MG63 (cell line): ENCODE measurements at places on chromosomes 6 and 20.

- DNase-seq, result no peak
Observed at GRCh38 chr6:130000526-130001421, 17.6 kb upstream of the L3MBTL3 start.

DNA sequence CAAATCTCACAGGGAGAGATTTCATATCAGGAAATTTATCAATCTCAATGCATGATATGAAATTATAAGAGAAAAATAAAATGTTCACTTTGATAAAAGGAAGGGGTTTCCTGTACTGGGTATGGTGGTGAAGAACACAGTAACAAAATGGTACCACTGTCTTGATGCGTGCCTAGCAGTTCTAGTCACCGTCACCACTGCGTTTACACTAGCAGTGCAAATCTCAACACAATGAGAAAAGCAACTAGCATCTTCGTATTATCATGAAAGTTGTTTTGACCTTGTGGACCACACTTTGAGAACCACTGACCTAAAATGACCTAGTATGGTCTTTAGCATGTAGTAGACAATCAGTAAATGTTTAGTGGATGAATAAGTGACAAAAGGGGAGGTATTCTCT, 68.4 kb upstream of the ADGRF4 start:
- no peak for DNase-seq

- DNase-seq, result no peak
Observed at GRCh38 chr6:39617520-39617919, 107.7 kb downstream of the KIF6 start.

DNA sequence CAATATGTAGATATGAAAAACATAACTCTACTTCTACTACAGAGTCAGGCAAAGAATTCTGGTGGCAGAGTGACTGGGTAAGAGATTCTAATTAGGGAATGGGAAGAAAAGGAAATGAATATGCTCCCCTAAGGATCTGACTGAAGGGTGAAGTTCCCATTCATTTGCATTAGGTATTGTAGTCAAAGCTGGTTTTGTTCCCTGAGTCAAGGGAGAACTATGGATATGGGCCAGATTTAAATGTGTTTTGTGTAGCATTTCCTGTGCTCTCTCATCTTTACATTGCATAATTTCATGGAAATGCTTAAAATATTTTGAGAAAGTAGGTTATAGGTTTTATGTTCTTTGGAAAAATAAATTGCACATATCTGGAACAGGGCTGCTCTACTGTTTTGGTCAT, 299.7 kb downstream of the BTBD3 start:
- DNase-seq, result no peak

DNA sequence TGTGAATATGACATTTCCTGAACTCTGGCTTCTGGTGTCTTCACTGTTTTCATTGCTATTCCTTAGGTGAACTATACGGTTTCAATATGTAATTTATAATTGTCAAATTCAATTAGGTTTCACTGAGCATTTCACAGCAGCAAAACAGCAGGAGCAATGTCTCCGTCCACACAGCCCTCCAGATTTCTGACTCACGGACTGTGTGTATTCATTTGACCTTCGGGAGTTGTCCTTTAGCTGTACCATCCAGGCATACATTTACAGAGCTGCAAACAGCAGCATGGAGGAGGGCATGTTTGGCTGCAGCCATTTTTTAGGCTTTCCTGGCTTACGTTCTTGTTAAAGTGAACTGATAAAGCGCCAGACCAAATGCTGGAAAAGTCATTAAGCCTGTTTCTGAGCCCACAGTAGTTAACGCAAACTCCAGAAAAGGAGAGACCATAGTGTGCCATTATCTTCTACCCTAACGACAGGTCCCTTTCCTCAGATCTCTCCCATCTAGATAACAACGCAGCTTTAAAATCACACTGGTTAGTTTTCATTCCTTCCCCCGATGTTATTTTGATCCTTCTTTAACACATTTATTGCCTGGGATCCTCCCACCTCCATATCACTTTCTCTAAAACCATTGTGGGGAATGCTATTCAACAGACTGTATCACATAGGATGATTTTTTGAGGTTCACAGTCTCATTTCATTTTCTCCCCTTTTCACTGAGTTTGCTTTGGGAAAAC, 18.3 kb downstream of the FOXC1 start:
- DNase-seq, result no peak

GRCh38 chr6:129936329-129937165, 75.4 kb upstream of the TMEM244 start:
- peak; percentile 52 for DNase-seq

GRCh38 chr20:44526129-44526528, 4.3 kb upstream of the SERINC3 start:
- DNase-seq, result peak; percentile 72

GRCh38 chr6:107600121-107600520, 110.2 kb downstream of the SOBP start:
- DNase-seq, result no peak

DNA sequence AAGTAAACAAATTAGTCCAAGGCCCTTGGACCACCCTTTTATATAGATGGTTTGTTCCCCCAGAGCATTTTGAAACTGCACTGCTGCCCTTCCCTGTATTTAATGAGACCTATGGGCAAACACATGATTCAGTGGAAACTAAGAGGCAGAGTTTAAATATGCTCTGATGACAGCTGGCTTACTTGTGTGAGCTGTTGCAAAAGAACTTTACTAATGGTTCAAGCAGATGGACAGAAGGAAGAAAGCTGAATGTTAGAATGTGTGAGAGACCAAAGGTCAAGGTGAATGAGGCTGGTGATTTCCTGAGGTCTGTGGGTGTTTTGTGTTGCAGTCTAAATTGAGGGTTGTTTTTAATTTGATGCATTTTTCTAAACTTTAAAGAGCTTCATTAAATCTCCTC, 123.0 kb upstream of the CEP162 start:
- no peak for DNase-seq

- no peak for DNase-seq
Observed at GRCh38 chr6:144063246-144063743, 32.1 kb downstream of the SF3B5 start.

- no peak for DNase-seq
Observed at GRCh38 chr20:47654370-47654769, 130.9 kb downstream of the SULF2 start.

DNA sequence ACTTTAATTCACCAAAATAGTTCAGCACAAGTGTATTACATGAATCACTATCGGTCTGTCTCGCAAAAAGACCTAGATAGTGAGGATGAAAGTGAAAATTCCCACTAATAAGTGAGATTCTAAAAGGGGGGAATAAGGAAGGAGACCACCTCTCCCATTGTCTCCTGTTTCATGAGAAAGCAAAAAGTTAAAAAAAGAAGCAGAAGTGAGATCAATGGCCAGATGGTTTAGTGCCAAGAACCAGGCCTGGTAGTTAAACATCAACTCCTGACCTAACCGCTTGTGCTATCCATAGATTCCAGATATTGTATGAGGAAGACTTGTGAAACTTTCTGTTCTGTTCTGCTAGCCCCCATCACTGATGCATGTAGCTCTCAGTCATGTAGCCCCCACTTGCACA, 293.0 kb downstream of the RNGTT start:
- no peak for DNase-seq

GRCh38 chr6:161486361-161487216, 212.7 kb upstream of the AGPAT4 start:
- DNase-seq, result peak; percentile 81

DNA sequence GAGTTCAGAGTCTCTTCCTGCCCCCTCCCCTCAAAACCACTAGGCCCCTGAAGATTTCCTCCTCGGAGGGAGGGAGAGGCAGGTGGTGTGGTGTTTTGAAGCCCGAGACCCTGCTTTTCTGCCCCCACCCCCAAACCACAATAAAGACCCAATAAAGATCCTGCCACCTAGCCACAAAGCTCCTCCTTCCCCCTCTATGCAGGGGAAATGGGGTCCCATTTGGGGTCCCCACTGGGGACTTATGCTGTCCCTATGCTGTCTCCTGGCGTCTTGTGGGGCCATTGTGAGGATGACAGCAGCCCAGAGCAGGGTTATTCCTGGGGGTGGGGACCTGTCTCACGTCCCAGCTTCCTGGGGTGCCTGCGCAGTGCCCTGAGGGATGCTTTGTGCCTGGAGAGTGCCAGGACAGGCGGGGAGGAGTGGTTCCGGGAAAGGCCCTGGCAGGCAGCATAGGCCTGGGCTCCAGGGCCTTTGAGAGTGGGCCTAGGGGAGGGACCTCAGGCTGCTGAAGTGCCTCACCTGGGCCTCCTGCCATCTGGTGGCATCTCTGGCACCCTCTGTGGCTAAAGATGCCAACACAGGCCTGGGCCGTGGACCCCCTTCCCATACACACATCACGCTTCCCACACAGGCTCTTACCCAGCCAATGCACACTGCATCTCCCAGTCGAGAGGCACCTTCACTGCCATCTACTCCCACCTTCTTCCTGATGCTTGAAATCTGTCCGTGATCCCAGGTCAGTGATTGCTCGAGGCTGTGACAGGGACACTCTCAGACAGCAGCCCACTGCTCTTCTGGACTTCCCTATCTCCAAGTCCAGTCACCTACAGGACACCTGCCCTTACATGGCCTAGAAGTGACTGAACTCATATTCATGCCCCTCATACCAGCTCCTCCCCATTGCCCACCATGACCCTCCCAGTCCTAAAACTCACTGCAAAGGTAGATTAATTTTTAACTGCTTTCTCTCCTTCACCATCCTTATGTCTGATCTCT, 7.9 kb upstream of the ARMC12 start:
- DNase-seq, result no peak

DNA sequence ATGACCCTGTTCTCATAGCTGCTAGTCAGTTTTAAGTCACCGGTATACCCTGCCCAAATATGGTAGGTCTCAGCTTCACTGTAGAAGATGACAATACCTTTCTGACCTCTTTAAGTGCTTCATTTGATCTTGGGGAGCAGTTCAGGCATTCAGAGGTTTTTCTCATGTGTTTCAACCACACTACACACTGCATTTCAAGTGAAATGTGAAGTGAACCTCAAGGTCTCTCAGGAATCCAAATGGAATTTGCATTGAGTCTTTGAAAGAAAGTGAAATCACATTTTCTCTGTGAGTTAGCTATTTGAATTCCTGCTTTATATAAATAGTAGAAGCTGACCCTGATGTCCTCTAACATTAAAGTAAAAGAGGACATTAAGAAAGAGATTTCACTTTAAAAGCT, 461.6 kb downstream of the ADGRB3 start:
- no peak for DNase-seq

DNA sequence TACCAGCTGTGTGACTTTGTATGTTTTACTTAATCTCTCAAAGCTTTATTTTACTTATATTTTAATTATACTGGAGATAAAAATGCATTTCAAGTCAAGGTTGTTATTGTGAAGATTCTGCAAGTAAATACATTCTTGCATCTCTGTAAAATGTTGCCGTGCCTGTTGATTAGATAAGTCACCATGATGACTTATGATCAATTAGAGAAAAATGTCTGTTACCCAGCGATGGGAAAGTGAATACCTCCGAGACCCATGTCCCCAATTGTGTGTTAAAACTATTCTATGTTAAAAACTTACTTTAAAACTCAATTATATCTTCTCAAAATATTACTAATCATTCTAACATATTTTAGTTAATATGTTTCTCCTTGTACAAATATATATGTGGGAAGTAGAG, 39.9 kb downstream of the MYB start:
- DNase-seq, result no peak

DNA sequence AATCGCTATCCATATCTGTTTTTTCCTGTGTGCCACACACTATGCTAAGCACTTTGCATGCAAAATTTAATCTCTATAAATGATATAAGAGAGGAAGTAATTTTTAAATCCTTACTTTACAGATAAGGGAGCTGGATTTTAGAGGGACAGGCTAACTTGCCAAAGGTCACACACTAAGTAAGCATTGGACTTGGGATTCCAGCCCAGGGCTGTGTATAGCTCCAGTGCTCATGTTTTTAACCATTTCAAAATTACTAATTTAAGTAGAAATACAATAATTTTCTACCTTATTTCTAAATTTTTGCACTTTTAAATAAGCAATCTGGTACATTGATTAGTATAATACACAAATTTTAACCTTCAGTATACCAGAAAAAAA, 144.6 kb downstream of the UST start:
- DNase-seq, result no peak

DNA sequence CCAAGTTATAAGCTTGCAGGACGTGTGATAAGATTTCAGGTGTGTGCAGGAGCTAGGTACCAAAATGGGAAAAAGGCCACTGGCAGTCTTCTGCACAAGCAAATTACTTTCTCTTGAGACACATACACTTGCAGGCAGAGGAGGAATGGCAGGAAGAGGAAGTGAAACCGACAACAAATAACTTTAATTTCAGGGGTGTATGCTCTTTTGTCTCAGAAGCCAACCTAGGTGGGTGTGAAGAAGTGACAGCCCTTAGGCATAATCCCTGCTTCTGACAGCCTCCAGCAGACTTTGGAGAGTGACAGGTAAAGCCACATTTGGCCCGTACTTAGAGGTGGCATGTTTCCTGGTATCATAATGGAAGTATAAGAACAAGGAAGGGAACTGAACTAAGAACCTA, 118.8 kb upstream of the TRAF3IP2 start:
- DNase-seq, result no peak

- no peak for DNase-seq
Observed at GRCh38 chr6:128686084-128686483, 165.7 kb upstream of the PTPRK start.

DNA sequence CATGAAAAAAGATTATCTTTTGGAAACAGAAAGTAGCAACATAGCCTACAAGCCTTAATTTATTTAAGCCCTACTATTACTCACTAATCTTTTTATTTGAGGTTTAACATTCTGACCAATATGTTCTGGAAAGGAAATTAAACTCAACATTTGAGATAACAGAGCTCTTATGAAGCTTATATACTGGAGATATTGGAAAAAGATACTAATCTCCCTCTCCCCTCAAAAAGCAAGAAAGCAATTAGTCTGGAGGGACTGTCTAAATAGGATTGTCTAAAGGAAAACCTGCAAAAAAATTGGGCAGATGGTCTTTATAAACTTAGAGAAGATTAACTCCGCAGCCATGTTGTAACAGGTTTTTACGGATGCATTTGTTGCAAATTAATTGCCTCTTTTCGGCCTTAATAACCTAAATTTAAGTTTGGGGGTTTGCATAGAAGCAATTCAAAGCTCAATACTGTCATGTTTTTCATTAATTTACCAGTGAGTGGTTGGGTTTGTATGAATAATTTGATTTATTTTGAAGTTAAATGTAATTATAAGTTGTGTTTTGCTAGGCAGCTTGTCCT, 79.1 kb downstream of the SHLD1 start:
- no peak for DNase-seq

DNA sequence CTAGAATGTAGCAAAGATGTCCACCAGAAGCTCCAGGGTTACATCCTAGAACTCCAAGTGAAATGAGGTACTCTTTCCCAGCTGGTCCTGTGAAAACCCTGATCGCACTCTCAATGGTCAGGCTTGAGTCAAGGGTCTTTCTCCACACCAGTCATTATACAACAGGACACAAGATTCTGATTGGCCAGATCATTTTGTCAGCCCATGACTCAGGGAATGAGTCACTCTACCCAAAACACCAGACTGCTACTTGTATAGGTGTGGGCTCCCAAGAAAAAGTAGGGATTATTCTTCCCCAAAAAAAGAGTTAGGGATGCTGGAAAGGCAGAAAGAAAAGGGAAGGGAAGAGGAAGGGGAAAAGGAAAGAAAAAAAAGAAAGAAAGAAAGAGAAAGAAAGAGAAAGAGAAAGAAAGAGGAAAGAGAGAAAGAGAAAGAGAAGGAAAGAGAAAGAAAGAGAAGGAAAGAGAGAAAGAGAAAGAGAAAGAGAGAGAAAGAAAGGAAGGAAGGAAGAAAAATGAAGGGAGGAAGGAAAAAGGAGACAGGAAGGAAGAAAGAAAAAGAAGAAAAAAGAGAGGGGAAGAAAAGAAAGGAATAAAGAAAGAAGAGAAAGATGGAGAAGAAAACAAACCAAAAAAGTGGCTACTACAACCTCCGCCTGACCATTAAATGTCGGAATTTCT, 30.5 kb downstream of the ANKEF1 start:
- no peak for DNase-seq

GRCh38 chr20:56414842-56415765, 3.0 kb downstream of the CASS4 start:
- peak; percentile 91 for DNase-seq
